Activated CD4-positive, alpha-beta T cell treated with anti-CD3 and anti-CD28 coated beads for 24 hours (primary cell): ENCODE measurements at places on chromosomes 16 and 17.

- no peak for DNase-seq
Measured at GRCh38 chr17:64212122-64212521, 50.9 kb downstream of the TEX2 start.

DNA sequence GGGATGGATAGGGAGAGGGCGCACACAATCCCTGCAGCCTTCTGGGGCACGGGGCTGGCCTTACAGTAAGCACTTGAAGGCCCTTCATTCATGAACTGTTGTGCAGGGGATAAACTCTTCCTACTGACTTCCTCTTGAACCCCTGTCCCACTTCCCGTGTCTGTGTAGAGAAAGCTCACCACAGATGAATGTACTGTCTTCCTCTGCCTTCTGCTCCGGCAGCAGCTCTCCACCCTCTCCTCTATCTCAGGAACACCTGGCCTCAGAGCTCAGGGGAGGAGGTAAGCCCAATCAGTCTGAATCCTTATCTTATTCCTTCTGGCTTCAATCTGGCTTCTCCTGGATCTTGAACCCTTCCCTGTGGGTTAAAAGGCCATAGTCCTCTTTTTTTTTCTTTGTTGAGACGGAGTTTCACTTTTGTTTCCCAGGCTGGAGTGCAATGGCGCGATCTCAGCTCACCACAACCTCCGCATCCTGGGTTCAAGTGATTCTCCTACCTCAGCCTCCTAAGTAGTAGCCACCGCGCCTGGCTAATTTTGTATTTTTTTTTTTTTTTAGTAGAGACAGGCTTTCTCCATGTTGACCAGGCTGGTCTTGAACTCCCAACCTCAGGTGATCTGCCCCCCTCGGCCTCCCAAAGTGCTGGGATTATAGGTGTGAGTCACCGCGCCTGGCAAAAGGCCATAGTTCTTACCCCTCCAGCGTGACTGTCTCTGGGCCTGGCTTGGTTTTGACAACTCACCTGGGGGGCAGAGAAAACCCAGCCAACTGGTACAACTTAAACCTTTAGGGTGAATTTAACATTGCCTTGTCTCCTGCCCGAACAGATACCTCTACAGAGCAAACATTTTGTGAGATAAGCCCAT is 7.2 kb upstream of the SLC52A1 start:
- DNase-seq: no peak

DNA sequence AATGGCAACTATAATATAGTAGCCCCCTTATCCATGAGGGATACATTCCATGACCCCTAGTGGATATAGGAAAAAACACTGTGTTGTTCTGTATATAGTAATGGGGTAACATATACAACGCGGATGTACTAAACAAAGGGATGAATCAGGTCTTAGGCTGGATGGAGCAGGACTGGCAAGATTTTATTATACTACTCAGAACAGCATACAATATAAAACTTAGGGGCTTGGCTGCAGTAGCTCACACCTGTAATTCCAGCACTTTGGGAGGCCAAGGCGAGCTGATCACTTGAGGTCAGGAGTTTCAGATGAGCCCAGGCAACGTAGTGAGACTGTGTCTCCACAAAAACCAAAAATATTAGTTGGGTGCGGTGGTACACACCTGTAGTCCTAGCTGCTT is 26.8 kb downstream of the VMP1 start:
- DNase-seq: no peak

DNA sequence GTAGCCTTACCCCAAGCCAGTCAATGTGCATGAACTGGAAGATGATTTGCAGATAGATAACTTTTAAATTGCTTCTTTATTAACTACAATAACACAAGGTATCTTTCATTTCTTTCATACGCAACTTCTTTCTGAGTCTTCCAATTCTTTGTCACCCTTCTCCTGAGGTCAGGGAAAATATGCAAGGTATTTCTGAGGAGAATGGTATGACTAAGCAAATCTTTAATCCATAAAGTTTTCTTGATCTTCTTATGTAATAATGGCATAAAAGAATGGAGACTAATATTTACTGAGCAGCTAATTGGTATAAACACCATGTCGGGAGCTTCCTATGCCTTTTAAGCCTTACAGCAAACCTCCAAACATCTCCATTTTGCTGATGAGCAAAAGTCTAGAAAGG is 438.9 kb downstream of the KCNJ2 start:
- no peak for DNase-seq

- DNase-seq: no peak
Measured at GRCh38 chr16:77913738-77914253, 108.6 kb upstream of the CLEC3A start.

- DNase-seq: no peak
Measured at GRCh38 chr16:10941127-10941933, 938 bp downstream of the DEXI start.

GRCh38 chr17:64392300-64392699 is 1.6 kb upstream of the PECAM1 start:
- DNase-seq: no peak

- no peak for DNase-seq
Measured at GRCh38 chr17:42760652-42761581, at the start of gene RAMP2. TSS of gene RAMP2 (plus strand) at chr17:42761227. CDS start at chr17:42761262, 35 bp downstream.

DNA sequence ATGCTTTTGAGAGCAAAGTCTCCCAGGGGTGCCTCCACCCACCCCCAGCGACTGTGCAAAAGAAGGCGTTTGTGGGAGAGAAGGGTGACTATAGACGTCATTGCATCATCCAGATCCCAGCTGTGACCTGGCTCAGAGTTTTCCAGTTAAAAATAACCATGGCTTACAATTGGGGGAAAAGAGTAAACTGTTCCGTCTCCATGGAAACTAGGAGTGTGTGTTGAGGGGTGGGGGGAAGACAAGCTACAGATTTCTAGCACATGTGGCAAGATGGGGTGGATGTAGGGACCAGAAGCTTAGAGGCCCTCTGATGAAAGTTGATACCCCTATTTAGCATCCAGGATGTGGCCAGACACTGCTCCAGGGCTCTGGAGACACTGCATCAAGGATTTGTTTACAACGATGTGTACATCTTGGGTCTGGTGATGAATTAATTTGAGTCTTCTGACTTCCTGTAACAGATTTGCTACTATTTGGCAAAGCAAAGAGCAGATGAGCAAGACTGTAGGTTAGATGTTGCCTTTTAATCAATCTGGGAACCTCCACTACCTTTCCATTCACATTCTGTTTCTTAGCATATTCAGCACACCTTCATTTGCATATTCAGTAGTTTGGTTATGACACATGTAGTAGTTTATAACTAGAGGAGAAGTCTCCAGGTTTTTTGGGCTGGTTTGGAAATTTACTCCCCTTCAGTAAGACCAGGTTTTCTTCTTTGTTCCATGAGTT is 6.2 kb upstream of the DUSP14 start:
- DNase-seq: no peak

DNA sequence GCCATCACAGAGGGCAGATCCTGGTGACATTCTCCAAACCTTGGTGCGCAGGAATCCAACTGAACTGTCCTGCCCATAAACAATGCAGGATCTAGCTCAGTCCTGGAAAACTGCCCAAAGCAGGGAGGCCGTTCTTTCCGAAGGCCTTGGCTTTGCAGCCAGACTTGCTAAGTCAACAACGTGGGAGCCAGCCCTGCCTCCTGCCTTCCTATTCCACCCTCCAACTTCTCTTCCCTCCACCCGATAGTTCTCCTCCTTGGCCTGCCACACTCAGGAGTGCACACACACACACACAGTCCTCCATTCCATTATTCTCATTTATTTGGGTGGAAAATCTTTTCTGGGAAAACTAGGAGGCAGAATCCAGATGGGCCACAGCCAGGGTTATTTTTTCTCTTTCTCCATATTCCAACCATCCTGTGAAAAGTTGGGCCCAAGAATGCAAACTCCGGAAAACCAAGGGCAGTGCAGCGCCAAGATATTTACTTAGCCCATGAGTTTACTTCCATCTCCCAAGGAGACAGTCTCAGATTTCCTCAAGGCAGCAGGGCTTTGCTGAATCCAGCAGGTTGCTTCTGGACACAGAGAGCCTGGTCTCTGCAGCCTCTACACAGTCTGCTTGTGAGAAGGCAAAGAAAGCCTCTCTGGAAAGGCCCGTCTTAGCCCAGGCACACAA is 15.8 kb downstream of the COPRS start:
- DNase-seq: no peak

DNA sequence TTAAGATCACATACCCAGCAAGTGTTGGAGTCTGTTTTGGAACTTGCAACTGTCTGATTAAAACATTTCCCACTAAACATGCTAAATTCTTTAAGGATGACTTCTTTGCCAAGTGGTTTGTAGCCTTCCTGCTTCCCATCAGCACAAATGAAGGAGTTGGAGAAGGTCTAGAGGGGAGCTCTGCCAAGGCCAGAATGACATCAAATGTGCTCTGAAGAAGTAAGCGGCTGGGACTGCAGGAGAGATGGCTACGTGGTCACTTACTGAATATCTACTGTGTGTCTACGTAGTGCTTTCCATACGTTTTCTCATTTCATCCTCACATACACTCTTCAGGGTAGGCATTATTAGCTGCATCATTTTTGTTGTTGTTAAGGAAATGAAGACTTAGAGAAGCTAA is 135.7 kb upstream of the NLRP1 start:
- DNase-seq: no peak

DNA sequence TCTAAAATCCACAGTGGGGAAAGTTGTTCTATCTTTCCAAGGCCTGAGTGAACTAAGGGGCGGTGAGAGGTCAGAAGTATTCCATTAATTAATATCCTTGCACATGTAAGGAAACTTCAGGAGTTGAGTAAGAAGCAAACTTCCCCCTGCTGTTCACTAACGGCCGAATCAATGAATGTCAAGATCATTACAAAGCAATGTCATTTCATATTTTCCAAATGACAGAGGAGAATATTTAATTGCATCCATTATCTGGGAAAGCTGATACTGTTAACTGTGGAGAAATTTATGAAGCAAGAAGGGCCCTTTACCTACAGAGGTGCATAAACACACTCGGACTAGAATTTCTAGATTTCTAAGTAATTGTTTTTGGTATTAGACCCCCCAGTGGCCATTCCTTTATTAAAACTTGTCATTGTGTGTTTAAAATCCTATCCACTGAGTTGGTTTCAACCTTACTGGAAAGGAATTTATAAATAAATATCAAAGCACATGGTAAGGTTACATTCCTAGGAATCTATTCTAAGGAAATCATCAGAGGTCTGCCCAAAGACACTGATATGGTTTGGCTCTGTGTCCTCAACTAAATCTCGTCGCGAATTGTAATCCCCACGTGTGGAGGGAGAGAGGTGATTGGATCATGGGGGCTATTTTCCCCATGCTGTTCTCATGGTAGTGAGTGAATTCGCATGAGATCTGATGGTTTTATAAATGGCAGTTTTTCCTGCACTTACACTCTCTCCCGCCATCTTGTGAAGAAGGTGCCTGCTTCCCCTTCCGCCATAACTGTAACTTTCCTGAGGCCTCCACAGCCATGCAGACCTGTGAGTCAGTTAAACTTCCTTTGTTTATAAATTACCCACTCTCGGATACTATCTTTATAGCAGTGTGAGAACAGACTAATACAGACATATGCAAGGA is 20.4 kb upstream of the SMURF2 start:
- no peak for DNase-seq

- no peak for DNase-seq
Measured at GRCh38 chr17:42883802-42884558, 16.6 kb upstream of the G6PC1 start.

DNA sequence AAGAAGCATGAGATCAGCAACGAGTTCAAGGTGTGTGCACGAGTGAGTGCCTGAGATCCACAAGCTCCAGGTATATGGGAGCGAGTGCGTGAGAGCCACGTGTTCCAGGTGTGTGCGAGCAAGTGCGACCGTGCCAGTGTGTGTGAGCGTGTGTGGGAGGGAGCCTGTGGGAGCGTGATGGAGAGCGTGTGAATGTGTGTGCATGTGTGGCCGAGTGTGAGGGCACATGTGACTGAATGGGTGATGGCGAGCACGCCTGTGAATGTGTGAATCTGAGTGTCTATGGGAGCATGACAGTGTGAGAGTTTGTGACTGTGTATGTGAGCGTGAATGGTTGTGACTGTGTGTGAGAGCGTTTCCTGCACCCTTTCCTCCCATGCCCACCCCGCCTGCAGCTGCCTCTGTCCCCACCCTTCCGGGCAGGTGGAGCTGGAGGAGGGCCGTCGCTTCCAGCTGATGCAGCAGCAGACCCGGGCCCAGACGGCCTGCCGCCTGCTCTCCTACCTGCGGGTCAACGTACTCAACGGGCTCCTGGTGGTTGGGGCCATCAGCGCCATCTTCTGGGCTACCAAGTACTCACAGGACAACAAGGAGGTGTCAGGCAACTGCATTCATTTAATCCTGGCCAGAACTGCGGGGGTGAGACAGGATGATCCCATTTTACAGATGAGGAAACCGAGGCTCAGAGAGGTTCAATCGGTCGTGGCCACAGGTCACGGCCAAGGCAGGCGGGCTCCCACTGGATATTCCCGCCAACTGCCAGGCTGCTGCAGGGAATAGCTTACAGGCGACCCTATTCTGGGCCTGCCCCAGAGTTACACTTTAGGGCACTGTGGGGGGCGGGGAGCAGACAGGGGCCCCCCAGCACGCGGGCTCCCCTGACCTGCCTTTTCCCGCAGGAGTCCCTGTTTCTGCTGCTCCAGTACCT is 3.7 kb downstream of the TMC8 start:
- no peak for DNase-seq

- no peak for DNase-seq
Measured at GRCh38 chr16:4314532-4315185, 1.2 kb upstream of the GLIS2 start.

DNA sequence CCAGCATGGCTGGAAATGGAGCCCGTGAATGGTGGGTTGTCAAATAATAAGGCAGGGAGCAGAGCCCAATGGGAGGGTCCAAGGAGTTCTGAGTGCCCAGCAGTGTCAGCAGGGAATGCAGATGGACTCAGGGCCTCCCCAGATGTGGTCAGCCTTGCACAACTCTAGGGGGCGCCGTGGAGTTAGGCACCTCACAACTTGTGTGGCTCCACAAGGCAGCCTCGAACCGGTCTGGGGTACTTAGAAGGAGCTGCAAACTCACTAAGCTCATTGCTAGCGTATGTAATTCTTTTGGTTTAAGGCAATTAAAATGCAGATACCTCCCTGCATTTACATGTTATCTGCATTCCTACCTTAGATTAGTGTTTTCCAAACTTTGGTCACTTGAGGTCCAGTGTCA is 18.1 kb downstream of the IRF8 start:
- DNase-seq: no peak

- DNase-seq: no peak
Measured at GRCh38 chr16:51756447-51757123, 605.5 kb upstream of the SALL1 start.

DNA sequence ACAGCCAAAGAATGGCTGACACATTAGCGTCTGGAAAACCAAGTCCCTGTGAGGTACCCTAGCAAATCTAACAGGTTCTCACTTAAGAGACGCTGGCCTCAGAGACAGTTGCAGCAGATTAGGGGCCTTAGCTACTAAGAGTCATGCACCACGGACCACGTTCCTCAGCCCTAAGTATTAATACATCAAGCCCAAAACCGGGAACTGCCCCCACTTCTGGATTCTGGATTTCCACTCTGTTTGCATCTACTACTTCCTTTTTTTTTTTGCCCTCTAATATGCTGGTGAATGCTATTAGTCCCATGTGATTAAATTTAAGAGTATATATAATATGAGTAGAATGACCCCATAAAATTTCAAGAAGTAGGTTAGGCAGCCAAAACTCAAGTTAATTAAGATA is 775 bp upstream of the TERB1 start:
- DNase-seq: no peak
